ENCODE measurements at places on chromosomes 6 and 20. TPM values are rescaled to one million over a fixed set of nuclear protein-coding genes. Genes with fewer than 3 reads are reported as not detected.

GRCh38 chr6:39213195-39213920 is 15.9 kb downstream of the KCNK5 start:
- DNase-seq: no peak

GRCh38 chr20:21133404-21133803 is 7.5 kb downstream of the KIZ start:
- no peak for DNase-seq

DNA sequence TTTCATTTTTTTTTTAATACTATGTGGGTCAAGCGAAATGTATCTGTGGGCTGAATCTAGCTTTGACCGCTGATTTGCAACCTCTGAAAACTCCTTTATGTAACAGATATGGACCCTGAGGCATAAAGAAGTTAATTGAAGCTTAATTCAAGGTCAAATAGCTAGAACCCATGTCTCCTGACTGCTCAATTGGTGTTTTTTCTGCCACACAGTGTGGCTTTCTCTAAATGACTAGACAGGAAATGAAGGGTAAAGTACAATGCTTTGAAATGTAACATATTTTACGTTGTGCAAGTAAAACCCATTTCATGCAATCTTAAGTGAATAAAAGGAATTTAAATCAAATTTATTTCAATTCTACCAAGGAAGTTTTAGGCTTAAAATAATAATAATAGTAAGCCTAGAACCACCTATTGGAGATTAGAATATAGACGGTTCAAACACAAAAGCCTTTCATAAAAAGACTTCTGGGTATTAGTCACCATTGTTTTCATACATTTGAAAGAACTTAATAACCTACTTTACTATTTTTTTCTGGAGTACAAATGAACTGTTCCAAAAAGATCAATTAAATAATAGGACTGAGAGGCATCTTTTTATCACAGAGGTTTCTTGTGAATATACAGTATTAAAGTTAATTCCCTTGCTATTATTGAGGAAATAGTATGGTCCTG is 279.8 kb downstream of the EPHA7 start:
- DNase-seq: no peak

DNA sequence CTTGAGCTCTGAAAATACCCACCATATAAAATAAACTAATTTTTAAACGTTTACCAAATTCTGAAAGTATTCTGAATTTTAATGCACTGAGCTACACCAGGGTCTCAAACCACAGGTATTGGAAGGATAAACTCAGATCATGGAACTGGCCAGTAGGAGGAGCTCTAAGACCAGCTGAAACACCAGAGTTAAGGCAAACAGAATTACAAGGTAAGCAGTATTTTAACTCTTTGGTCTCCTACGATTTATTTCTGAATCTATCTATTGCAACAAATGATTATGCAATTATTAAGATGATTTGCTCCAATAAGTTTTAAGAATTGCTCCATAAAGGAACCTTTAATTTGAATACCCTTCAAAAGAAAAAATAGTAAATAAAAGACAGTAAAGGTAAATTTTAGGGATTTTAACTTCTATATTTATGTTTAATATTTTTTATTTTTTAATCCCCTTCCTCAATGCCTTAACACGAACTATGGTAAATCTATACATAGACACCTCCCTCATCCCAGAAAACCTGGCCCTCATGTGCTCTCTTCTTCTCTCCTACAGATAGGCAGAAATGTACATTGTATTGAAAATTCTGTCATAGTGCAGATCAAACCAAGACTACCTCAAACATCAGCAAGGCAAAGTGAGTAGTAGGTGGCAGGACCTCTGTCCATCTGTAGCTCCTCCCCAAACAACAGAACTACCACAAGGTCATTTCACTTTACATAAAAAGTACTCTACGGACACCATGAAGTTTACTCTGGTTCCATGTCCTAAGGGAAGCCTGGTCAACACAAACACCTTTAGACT is 58.4 kb downstream of the SMLR1 start:
- peak; percentile 19 for DNase-seq

PLAGL1 gene
- 32.7 TPM for polyA plus RNA-seq

DNA sequence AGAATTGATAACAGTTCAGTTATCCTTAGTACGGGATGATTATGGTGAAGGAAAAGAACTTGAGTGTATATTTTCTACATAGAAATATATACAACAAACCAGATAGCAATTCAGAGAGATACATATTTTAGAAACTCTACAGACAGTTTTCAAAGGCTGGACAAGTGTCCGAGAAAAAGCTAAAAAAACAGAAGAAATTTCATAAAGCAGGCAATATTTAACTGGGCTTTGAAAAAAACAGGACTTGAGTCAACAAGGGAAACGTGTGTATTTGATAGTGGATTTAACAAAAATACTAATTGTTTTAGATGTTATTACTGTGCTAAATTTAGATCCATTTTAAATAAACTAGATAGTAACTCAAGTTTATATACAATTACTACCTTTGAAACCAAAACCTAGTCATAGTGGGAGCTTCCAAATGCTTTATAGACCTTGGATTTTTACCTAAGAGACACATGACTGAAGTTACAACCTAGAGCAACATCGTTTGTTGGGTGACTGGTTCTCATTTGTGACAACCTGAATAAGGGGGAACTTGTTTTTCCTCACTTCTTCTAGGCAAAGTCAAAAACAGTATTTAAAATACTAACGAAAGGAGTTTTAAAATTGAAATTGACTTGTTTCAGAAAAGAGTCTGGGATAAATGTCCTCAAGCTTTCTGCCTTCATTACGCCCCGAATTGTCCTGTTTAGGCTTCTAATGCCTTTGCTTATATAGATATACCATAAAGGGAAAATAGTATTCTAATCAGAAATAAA is 116.7 kb upstream of the PRSS16 start:
- no peak for DNase-seq

DNA sequence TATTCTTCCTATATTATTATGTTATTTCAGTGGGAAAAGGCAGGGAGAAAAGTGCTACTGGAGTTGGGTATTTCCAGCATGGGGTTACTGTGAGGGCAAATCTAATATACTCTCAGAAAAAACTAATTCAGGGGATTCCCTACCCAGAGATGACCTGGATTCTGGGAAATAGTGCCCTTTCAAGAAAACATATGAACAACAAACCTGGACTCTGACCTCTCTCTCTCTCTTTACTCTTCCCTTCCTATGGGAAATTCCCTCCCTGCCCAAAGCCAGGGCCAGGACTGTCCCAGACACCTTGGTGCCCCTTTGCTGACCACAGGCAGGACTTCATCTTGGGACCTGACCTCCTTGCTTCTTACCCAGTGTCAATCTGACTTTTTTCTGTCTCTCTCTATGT is 1.6 kb upstream of the UBD start:
- no peak for DNase-seq

- no peak for DNase-seq
These were observed 69.5 kb downstream of the LCA5 start for GRCh38 chr6:79467716-79468115.
